ENCODE measurements at places on chromosomes 2 and 18. TPM values are rescaled to one million over a fixed set of nuclear protein-coding genes. Genes with fewer than 3 reads are reported as not detected.
A peak's percentile ranks its signal among the peaks of the same experiment; 100 is the strongest.

DNA sequence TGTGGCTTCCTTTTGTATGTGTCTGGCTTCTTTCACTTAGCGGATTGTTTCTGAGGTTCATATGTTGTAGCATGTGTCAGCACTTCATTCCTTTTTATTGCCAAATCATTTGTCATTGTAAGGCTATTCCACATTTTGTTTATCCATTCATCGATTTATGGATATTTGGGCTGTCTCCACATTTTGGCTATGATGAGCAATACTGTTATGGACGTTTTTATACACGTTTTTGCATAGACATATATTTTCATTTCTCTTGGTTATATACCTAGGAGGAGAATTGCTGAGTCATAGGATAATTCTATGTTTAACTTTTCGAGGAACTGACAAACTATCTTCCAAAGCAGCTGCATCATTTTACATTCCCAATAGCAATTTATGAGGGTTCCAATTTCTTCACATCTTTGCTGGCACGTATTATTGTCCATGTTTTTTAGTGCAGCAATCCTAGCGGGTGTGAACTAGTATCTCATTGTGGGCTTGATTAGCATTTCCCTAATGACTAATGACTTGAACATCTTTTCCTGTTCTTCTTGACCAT is 48.1 kb upstream of the TBC1D8 start:
- DNase-seq: no peak
- no peak overlapping the region for H3K4me3 ChIP-seq
- H3K27ac ChIP-seq: no peak overlapping the region
- H3K36me3 ChIP-seq: no peaks in the 10 kb centered on the region
- no peaks in the 10 kb centered on the region for H3K4me1 ChIP-seq

DNA sequence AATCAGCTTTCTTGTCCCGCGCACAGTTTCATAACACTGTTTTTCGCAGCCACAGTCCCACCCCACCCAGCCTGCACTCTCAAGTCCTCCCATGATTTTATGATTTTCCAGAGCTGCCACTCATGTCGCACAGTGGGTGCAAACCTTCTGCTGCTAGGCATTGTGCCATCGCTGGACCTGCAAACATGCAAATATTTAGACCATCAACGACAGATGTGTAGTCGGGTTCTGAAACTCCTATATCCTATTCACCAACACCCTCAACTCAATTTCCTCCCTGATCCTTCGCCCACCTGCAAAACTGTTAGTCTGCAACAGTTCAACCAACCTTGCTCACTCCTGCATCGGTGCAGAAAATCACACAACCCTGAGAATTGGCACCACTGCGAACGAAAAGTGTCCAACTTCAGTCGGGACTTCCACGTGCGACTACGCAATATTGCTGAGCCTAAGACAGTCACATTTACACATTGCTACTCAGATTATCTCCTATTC is 871 bp upstream of the ALS2 start:
- H3K27ac ChIP-seq: no peak overlapping the region
- no peaks in the 10 kb centered on the region for H3K36me3 ChIP-seq
- H3K4me1 ChIP-seq: peaks cover 2% of the 10 kb centered on the region
- H3K27me3 ChIP-seq: no peaks in the 10 kb centered on the region

DNA sequence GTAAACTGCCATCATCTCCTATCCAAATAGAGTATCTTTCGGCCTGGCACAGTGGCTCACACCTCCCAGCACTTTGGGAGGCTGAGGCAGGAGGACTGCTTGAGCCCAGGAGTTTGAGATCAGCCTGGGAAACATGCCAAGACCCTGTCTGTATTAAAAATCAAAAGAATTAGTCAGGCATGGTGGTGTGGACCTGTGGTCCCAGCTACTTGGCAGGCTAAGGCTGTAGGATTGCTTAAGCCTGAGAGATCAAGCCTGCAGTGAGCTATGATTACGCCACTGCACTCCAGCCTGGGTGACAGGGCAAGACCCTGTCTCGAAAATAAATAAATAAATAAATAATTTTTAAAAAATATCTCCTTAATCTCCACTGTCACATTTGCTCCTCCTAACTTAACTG is 14.7 kb upstream of the ARPC2 start:
- H3K27ac ChIP-seq: no peak overlapping the region
- no peaks in the 10 kb centered on the region for H3K27me3 ChIP-seq
- H3K36me3 ChIP-seq: no peaks in the 10 kb centered on the region
- no peaks in the 10 kb centered on the region for H3K4me1 ChIP-seq

DNA sequence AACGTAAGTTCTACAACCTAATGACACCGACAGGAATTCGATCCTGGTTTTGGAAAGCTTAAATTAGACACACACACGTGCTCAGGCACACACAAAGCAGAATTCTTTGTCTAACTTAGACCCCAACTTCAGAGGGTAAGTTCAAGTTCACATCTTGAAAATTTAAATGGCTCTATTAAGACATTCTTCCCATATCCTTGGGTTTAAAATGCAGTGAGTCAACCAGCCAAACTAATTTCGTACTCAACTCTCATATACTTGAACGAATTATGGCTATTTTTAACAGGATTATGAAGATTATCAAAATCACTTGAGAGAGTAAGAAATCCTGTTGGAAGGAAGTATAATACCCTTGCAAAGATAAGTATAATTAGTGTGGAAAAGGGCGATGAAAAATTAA is 53.2 kb upstream of the ARL4C start:
- no peak overlapping the region for H3K27ac ChIP-seq
- H3K36me3 ChIP-seq: no peaks in the 10 kb centered on the region
- no peaks in the 10 kb centered on the region for H3K4me1 ChIP-seq
- H3K4me3 ChIP-seq: no peak overlapping the region
- H3K27me3 ChIP-seq: no peaks in the 10 kb centered on the region

GRCh38 chr2:88159481-88159880 is 10.7 kb upstream of the THNSL2 start:
- no peaks in the 10 kb centered on the region for H3K27me3 ChIP-seq
- H3K4me3 ChIP-seq: no peak overlapping the region

DNA sequence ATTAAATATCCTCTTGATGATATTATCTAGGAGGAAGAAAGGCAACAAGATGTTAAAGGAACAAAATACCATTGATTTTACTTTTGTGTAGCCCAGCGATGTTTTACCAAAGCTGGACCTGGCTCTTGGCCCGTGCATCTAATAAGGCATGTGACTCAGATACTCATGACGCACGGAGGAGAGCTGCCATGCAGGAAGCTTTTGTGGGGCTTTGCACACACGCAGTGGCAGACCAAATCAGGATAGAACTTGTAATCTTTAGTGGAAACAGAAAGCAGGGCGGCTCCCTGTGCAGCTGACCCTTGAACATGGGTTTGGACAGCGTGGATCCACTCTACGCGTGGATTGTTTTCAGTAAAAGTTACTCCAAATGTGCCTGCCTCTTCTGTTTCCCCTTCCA is 190.0 kb downstream of the NAPG start:
- no peaks in the 10 kb centered on the region for H3K27me3 ChIP-seq
- H3K36me3 ChIP-seq: no peaks in the 10 kb centered on the region
- no peak for DNase-seq
- H3K4me3 ChIP-seq: no peak overlapping the region

DNA sequence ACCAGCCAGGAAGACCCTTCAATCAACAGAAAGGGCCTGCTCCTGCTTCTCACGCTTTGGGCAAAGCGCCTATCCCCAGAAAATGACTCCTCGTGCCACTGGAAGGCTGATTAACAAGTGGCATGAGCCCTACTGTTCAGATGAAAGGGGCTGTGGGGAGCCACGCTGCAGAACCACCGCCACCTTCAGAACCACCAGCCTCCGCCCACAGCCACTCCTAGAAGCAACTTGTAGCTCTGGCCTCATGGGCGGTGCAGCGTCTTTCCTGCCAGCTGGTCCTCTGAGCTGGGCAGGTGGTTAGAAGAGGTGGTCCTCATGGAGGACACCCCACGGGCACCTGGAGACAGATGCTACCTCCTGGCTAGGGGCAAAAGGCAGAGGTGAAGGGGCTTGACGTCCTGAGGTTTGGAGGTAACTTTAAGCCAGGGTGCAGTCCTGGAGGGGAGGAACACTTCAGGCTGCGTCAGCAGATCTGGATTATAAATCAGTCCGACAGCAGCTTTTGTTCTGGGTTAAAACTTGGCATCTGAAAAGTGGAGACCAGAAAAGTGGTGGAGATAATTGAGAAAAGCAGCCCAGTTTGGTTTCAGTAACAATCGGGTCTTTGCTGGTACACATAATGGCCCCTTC is 861 bp upstream of the SEMA4C start:
- peak overlapping the region; percentile 91 for H3K4me3 ChIP-seq
- H3K36me3 ChIP-seq: no peaks in the 10 kb centered on the region
- no peak for DNase-seq

Gene ZNF521
- 51.3 TPM for total RNA-seq

Gene KRTCAP3
- total RNA-seq: 34.5 TPM

Gene HS6ST1
- total RNA-seq: 50.1 TPM

Data from ovary (tissue), 10 donors.